MM.1S (cell line): ENCODE measurements at places on chromosomes 7 and 10.

DNA sequence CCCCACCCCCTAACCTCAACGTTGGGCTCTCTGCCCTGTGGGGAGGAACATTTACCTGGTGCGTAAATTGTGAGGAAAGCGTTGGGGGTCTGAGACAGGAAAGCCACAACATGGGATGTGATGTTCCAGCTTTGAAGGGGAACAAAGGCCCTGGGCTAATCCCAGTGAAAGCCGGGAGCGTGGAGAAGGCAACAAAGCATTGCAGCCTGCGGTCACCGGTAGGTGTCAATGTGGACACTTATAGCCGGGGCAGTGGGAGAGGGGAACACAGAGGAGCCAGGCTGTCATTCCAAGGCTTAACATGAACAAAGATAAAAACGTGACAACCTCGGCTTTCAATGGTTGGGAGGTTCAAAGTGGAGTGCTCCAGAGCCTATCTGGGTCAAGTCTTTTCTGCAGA, 12.7 kb downstream of the PTF1A start:
- DNase-seq, result no peak

DNA sequence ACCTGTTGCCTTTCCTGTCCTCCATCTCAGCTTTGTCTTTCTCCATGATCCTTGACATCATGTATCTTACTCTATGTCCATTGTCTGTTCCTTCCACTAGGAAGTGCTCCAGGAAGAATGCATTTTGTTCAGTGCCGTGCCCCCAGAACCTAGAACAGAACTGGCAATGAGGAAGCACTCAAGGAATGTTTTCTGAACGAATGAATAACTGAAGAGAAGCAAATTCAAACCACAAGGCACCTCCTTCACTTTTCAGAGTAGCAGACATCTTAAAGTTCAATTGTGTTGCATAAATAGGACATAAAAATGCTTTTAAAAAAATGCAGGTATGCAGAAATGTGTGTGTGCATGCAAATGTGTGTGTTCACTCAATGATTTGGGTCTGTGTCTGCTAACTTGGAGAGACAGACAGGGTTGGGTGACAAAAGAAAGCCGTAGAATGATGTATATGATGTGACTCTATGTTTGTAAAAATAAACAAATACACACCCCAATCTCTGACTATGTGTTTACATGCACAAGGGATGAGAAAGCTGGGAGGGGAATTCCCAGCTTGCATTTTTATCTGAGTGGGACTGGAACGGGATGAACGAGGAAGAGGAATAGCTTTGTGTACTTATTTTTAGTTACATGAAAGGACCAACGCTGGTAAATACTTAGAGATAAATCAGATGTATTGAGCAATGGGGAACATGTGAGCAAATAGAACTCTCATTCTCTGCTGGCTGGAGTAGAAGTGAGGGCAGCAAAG, 237.7 kb downstream of the FANK1 start:
- no peak for DNase-seq

- no peak for DNase-seq
Observed at GRCh38 chr7:142376356-142376997, 118.6 kb upstream of the PRSS58 start.

DNA sequence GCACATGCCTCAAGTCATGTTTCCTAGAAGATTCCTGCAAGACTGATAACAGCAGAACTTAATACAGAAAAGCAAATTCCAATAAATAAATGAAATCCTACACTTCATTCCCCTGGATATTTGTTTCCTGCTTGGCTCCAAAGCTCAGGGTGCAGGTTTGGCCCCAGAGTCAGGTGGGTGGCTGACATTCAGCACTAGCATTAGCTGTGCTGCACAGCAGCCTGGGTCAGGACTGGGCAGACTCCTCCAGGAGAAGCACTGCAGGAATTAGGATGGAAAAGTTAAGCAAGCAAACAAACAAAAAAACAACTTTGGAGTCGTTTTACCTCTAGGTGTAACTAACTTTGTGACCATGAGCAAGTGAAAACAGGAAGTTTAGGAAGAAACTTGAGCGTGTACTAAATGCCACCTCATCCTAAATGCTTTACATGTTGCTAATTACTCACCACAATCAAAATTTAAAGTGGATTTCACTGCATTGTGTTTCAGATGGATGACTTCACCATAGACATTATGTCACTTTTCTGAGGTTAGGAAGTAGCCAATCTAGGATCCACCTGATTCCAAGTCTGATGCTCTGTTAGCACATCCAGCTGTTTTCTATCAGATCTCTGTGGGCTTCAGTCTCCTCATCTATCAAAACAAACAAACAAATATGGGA, 239.4 kb downstream of the C7orf25 start:
- DNase-seq, result no peak

DNA sequence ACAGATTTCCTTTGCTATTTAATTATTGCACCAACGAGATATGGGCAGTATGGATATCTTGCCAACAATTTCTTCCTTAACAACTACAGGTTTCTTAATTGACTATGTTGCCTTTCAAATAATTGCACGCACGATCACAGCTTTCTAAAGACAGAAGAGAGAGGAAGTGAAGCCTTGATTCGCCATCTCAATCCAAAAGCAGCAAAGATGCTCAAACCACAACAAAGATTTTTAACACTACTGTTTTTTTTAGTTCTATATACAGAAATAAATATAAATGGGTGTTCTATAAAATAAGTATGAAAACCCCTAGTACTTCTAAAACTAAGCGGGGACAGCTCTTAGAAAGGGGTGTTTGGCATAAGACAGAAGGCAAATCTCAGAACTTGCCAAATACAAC, 251.3 kb downstream of the SFMBT2 start:
- no peak for DNase-seq

DNA sequence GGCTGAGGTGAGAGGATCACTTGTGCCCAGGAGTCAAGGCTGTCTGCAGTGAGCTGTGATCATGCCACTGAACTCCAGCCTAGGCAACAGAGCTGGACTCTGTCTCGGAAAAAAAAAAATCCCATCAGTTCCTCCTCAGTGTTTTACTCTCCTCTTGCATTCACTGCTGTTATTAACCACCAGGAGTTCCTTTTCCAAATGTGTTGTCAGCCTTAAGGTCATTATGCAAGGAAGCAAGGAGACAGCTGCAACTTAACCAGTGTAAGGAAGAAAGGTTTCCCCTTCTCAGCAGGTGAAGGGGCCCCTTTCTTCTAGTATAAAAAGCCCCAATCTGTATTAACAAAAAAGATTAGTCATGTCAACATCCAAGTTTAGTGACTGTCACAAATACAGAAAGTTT, 86.6 kb upstream of the LEP start:
- no peak for DNase-seq

- no peak for DNase-seq
Observed at GRCh38 chr10:13218878-13219277, 15.3 kb downstream of the UCMA start.

GRCh38 chr10:74451127-74451829, 300.3 kb downstream of the ADK start:
- no peak for DNase-seq

DNA sequence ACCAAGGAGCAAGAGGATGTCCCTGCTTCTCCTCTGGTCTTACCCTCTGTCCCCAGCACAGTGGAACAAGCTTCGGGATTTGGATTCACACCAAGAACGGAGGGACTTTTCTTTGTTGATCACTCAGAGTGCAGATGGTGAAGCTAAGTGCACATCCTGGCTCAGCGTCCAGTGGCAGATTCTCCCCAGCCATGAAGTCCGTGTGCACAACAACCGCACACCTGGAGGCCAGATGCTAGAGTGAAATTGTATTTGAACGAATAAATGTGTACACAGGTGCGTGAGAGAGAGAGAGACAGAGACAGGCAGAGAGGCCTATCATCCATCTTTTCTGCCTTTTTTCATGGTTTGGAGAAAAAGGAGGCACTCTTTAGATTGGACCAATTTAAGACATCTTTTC, 31.5 kb downstream of the ASB13 start:
- DNase-seq, result no peak

DNA sequence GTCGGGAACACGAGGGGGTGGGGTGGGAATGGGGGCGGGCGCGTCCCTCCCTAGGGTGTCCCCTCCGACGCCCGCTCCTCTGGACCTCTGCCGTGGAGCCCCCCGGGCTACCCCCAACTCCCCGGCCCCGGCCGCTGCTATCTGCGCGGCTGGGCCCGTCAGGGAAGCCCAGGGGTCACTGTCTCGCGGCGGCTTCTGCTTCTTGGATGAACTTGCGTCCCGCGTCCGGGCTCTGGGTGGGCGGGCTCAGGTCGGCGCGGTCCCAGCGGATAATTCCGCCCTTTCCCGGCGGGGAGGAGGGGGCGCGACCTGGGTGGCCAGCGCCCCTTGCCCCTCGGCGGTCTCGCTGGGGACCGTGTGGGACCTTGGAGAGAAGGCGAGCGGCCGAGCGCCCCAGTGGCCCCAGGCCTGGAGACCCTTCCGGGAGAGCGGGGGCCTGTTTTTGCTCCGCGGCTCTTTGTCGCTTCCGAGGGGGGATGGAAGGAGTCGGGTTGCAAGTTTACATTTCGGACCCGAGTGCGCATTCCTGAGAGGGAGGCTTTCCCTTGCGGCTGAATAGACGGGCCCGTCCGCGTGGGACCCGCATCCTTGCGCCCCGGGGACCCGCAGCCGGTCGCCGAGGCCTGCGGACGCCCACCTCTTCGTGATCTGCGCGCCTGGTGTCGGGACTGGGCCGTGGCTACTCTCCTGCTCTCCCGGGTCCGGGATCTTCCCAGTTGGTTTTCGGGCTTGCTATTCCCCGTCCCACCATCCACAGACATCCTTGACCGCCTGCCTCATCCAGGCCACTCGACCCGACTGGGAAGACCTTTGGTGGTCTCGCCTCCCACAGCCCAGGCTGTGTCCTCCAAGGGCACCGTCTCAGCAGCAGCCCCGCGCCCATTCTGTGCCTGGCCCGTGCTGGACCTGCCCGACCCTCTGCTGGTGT, 812 bp downstream of the DOCK1 start:
- no peak for DNase-seq

- no peak for DNase-seq
Observed at GRCh38 chr10:72173619-72174296, 42.1 kb upstream of the ANAPC16 start.

- no peak for DNase-seq
Observed at GRCh38 chr10:61835946-61836887, 65.3 kb upstream of the ARID5B start.

GRCh38 chr10:618229-618989, 71.1 kb downstream of the DIP2C start:
- DNase-seq, result no peak

- DNase-seq, result no peak
Observed at GRCh38 chr10:31820096-31820495, 108.5 kb downstream of the ARHGAP12 start.

DNA sequence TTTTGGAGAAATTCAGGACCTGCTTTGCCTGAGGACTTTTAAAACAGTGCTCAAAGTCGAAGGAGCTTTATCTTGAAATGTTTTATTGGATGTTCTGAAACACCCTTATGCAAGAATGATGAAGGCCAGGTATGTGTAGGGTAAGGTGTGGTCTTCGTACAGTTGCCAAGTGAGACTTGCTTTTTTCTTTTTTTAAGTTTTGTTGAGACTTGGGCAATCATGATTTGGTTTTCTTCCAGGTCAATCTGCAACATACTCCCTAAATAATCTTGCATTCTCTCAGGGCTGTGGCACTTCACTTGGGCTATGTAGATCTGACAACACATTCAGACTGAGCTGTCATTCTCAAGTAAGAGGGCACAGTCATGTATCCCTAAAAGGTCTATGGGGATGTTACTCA, 75.0 kb downstream of the GATA3 start:
- no peak for DNase-seq

- no peak for DNase-seq
Observed at GRCh38 chr7:28617308-28617880, 205.1 kb downstream of the CREB5 start.

- DNase-seq, result no peak
Observed at GRCh38 chr10:85407088-85407487, 959.5 kb downstream of the GRID1 start.

- DNase-seq, result no peak
Observed at GRCh38 chr7:107972075-107972482, 30.9 kb downstream of the LAMB1 start.

GRCh38 chr7:139396323-139396951, 36.7 kb downstream of the LUC7L2 start:
- no peak for DNase-seq

- DNase-seq, result no peak
Observed at GRCh38 chr10:1205450-1206030, 149.4 kb downstream of the WDR37 start.

- DNase-seq, result no peak
Observed at GRCh38 chr10:71245420-71246325, 33.3 kb downstream of the UNC5B start.

GRCh38 chr7:114985116-114985715, 63.3 kb downstream of the MDFIC start:
- DNase-seq, result no peak

DNA sequence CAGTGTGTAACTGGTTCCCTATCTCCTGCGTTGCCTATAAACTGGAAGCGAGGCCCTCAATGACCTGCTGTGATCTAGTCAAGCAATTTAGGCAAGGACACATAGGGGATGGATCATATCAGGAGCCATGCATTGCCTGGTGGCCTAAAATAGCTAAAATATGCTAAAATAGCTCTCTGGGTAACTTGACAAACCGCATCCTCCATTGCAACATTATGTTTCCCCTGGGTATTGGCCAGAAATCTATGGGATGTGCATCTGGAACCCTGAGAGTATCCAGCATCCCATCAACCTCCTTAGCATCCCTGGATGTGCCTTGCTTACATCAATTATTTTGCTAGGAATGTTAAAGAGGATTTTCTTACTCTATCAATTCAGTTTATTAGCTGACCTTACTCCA, 91.7 kb upstream of the ADCY1 start:
- DNase-seq, result no peak

GRCh38 chr7:10557375-10557774, 416.3 kb upstream of the PHF14 start:
- DNase-seq, result no peak

DNA sequence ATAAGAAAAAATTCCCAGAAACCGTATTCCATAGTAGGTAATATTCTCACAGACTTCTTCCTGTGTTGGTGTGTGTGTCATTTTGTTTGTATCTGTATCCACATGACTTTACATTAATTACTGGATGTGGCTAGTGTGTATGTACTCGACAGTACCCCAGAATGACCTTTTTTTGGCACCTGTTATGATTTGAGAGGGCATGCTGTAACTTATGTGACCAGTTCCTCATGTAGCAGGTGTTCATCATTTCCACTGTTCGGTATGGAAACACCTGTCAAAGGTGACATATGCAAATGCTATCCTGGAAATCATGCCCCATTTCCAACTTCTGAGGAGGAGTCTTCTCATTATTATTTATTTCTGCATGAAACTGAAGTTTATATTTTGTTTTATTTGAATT, 89.3 kb downstream of the ZMYND11 start:
- peak; percentile 27 for DNase-seq
